ENCODE measurements at places on chromosomes 6 and 20.

DNA sequence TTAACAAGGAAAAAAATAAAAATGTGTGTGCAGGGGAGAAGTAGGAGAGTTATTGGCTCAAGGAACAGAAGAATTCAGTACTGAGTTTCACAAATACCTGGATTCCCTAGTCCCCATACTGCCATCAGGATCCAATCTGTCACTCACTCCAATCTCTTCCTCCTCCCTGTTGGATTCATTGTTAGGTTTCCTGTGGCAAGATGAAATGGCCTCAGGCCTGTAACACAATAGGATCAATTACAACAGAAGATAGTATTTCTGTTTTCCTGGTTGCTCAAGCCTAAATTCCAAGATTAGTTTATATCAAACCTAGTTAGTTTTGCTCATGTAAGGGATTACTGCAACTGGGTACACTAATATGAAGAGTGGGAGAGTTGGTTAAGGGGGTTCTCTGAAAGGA lies 24.4 kb downstream of the HCRTR2 start:
- DNase-seq: no peak

DNA sequence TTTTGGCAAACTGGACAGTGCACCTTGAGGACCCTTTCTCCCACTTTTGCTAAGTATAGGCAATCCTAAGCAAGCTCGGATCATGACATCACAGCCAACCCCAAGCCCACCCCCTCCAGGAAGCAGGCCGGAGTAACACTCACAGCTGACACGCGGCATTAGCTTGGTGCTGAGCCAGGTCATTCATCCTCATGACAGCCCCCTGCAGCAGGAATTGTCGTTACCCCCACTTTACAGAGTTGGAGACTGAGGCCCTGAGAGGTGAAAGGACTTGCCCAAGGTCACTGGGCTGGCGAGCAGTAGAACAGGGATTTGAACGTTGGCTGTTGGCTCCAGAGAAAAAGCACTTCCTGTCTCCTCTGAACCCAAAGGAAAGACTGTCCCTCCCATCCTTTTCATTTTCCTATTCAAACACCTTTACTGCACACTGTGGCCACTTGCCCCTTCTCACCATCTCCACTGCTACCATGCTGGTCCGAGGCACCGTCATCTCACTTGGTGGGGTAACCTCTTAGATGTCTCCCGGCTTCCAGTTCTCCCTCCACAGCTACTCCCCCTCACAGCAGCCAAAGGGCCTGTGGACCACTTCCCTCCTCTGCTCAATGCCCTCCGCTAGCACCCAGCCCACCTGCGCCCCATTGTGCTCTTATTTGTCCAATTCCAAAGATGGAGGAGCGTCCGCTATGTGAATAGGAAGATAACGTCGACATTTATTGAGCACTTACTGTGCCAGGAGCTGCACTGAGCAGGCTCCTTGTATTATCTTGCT lies 84.7 kb downstream of the PREX1 start:
- DNase-seq: no peak

- DNase-seq: no peak
Measured at GRCh38 chr6:10307476-10307875, 107.4 kb downstream of the TFAP2A start.

DNA sequence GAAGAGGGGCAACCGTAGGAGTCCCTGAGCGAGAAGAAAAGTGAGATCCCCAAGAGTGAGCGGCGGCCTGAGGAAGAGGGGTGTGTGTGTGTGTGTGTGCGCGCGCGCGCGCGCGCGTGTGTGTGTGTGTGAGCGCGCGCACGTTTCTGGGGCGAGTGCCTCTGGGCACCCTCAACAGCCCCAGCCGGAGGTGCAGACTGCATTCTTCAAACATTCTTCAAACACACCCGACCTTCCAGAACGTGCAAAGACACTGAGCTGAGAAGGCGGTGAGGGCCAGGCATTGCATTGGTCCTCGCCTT lies 76.2 kb upstream of the FOXP4 start:
- DNase-seq: no peak

- no peak for DNase-seq
Measured at GRCh38 chr20:32823737-32824588, 4.2 kb downstream of the MAPRE1 start.

- no peak for DNase-seq
Measured at GRCh38 chr6:12344961-12345693, 55.0 kb downstream of the EDN1 start.

DNA sequence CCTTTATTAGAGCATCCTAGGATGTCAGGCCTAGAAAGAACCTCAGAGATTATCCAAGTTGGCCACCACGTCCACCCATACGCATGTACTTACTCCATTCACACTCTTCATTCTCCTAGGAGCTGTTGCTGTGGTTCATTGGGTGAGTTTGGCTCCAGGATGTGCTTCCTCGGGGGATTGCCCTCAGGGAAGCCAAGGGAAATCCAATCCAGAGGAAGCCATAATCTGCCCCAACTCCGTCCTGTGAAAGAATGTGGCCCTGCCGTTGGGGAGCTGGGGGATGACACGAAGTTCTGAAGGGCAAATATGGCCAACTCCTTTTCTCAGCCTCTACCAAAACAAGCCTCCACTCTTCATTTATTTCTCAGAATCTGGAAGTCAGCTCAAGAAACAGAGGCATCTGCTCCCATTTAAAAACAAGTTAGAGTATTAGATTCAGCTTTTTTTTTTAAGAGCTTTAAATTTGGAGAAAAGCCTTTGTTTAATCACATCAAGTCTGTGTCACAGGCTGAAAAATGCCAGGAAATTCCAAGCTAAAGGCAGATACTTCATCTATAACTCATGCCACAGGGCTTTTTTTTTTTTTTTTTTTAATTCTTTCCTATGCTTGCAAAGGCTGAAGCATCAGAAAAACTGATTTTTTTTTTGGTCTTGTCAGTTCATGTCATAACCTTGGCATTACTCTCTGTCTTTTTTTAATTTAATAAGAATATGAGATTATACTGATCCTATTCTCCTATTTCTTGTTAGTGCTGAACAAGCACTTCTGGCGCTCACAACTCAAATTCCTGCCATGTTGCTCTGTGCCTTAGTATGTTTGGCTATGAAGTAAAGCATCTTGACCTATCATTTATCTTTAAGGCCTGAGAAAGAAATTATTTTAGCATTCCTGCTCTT lies 480.9 kb upstream of the MARCKS start:
- DNase-seq: no peak

- DNase-seq: no peak
Measured at GRCh38 chr20:63135411-63135810, 80.5 kb downstream of the YTHDF1 start.

DNA sequence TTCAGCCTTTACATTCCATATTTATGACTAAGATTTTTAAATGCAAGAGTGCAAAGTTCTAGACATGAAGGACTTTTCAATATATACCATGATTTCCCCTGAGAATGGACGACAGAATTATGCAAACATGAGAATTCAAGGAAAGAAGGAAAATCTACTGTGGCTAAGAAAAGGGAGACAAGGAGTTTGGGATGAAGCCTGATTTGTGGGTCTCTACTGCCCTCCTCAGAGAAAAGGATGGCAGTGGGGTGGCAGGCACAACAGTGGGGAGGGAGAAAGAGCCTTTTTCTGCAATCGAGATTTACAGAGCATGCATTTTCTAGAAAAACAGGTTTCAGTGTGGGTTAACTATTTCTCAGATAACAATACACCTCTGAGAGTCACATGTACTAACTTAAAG lies 466.9 kb upstream of the NRSN1 start:
- no peak for DNase-seq

GRCh38 chr6:81063891-81064290 lies 688.6 kb downstream of the TENT5A start:
- DNase-seq: no peak

DNA sequence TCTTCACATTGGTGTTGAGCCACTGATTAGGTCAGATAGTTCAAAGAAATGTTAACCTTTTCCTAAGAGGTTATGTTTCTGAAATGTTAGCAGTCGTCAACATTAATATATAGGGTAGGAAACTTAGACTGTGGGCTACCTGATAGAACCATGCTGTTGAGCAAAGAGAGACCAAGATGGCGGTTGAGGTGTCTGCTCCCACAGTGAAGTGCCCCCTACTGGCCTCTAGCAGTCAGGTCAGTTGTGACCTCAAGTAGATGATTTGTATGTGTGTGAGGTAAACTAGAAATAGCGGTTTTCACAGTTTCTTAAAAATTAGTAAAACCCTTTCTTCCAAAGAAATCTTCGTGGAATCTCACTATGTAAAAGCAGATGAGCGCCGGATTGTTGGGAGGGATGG lies 40.3 kb downstream of the MTHFD1L start:
- DNase-seq: no peak

GRCh38 chr20:59571151-59571550 lies 33.2 kb upstream of the PHACTR3 start:
- DNase-seq: no peak

DNA sequence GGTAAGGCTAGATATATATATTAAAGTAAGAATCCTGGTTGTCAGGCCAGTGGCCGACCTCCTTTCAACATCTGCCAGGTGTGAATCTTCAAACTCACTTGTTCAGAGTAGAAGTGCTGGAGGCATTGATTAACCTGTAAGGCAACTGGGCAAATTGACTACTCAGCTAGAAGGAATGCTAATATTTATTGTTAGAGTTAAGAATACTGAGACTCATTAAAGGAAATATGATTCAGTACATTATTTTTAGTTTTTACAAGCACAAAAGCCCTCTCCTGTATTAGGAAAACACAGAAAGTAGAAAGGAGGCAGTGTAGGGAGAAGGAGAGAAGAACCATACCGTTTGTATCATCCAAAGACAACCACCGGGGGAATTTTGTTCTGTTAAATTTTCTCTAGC lies 53.5 kb downstream of the RIPOR2 start:
- DNase-seq: no peak

DNA sequence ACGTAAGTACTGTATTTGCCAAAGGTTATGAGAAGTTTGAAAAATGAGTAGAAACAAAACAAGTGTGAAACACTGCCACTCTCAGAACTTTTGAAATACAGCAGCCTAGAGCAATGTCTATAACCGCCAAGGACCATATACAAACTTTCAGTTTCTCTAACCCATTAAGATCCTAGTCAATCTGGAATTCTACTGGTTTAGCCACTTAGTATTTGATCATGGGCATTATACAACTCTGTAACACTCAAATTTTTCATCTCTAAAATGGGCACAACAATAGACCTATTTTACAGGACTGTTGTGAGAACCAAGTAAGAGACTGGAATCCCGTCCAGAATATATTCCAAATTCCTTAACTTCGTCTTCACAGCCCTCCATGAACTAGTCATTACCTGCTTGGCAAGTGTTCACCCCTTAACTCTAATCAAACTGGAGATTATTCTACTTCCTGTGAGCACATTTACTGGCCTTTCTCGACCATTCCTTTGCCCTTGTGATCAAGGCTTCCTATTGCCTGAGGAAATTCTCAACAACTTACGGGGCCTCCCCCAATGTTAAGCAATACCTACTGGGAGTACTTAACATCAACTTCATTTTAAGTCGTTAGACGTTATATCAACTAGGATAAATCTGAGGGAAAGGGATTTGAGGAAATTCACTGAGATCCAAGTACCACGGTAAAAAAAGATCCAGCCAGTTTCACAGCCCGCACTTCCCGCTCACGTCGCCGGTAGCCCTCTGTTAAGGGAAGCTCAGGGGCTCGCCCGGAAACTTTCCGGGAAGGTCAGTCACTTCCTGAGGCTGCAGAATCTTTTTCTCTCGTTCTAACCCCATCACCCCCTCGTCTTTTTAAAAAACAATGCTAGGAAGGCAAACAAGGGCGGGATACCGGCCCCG lies 1.1 kb downstream of the EIF2S2 start:
- DNase-seq: no peak

- DNase-seq: no peak
Measured at GRCh38 chr20:12055161-12055560, 137.5 kb downstream of the BTBD3 start.

DNA sequence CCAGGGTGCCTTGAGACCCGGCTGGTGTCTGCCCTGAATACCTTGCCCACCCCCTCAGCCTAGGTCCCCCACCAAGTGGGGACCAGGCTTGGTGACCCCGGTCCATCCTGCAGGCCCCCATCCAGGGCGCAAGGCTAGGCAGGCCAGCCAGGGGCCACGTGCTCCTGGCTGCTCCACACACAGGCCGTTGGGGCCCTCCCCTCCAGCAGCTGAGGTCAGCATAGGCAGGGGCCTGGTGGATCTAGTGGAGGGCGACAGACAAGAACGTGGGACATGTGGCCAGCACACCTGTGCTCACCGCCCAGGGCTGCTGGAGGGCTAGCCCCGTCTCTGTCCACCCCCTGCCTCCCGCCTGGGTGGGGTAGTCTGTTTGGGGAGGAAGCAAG lies 7.5 kb upstream of the HRH3 start:
- no peak for DNase-seq

DNA sequence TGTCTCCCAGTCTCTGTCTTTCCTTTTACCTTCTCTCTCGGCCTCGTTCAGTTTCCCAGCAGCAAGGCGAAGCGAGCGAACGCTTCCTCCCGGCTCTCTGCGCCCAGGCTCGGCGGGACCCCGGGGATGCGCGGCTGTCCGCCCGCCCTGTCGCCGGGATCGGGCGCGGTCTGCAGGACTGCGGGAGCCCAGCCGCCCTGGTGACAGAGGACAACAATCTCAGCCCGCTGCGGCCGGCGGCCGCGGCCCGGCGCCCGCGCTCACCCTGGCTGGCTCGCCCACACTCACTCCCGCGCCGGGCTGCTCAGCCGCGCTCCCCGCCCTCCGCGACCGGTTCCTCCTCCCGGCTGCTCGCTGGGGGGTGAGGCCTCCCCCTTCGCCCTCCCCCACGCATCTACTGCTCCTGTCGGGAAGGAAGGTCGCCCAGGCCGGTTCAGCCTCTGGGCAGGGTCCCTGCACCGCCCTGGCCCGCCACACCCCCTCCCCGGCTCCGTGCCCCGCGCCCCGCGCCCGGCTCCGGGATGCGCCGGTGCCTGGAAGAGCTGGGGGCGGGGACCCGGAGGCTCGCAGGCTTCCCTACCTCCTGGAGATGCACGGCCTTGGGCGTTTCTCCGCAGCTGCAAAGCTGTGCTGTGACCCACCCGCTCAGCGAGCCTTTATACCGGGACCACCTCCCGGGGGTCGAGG lies 410 bp downstream of the SYNE1 start:
- DNase-seq: no peak

DNA sequence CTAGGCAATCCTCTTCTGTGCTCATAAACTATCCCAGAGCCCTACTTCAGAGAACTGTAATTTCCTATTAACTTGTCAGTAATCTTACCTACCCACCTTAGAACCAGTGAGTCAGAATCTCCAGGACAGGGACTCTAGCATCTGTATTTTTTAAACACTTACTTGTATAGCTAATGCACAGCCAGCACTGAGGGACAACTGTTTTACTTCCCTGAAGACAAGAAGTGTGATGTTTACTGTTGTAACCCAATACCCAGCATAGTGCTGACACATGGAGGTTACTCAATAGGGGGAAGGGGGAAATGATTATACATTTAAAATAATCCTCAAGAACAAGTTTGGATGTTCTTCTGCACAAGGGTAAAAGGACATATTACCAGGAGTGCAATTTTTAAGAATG lies 130.8 kb downstream of the BTBD9 start:
- no peak for DNase-seq

DNA sequence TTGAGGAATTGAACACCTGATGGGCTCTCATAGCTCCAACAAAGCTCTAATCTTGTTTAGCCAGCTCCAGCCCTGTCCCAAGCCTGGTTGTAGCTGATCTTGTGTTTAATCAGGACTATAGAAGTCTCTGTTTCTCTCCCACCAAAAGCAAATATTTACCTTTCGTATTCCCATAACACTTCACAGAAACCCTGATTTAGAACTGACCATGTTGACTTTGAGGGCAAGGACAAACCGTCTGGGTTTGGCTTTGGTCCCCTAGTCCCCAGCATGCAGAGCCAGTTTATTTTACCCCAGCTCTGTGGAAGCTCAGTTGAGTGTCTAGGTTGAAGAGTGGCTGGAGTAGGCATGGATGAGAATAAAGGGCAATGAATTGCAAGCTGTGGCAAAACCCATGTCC lies 18.0 kb upstream of the SIM1 start:
- no peak for DNase-seq
